ENCODE measurements at places on chromosomes 2 and 18.
A peak's percentile ranks its signal among the peaks of the same experiment; 100 is the strongest.

GRCh38 chr2:68244456-68244855 is 7.9 kb downstream of the PPP3R1 start:
- DNase-seq: no peak

GRCh38 chr2:99861376-99861760 is 281.0 kb downstream of the AFF3 start:
- no peak for DNase-seq

DNA sequence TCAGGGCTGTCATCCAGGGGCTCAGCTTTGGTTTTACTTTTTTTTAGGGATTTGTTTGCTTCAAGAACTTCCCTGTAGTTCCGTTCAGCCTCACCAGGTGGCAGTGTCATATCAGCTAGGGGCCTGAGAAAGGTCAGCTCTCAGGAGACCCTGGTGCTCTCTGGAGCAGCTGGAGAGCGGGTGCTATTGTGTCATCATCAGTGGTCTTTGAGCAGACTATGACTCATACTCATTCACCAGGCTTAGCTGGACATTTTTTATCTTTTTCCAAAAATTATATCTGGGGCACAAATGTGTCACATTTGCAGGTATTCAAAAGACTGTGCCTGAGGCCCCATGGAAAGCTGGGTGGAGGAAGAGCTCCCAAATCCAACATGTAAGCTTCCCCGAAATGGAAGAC is 24.4 kb downstream of the ZNF892 start:
- peak; percentile 65 for DNase-seq

DNA sequence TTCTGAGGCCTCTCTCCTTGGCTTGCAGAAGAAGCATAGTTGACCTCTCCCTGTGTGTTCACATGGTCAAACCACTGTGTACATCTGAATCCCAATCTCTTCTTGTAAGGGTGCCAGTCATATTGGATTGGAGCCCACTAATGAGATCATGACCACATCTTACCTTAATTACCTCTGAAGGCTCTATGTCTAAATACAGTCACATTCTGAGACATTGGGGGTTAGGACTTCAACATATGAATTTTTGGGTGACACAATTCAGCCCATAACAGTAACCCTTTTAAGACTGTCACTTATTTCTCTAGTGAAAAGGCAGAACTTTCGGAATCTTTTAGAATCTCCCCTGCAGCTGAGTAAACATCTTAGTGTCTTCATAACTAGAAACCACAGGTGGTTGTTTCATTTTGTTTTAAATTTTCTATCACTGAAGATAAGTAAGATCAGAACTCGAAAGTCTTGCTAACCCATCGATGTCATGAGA is 33.3 kb downstream of the BMP10 start:
- DNase-seq: no peak

- no peak for DNase-seq
Measured at GRCh38 chr2:42371611-42372473, 10.8 kb upstream of the COX7A2L start.

DNA sequence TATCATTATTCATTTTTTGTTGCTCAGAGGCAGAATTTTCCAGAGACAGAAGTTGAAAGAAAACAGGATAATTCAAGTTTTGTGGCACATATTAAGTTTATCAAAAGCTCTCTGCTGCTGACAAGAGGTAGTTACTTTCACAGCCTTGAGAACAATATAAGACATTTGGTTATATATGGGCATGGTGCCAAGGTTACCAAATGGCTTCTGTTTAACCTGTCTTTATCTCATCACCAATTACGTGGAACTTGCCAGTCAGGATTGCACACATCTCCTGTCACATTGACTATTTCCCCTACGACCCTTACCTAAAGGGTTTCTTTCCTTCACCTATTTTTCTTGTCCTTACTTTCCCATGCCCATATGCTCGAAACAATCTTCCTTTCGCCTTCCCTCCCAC is 35.9 kb downstream of the KLF7 start:
- no peak for DNase-seq

DNA sequence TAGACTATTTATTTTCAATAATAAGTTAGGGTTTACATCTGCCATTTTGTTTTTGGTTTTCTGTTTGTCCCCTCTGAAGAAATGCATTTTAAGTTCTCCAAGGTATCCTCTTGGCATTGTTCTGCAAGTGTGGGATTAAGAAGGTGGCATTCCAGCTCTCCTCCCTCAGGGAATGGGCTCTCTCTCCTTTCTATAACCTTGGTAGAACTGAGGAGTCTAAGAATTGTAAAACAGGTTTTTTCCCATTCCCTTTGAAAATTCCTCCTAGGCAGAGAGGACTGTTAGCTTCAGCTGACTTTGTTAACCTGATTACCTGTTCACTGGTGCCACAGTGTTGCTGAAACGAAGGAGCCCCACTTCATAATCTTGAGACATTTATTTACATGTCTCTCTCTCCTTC is 26.1 kb upstream of the RAB1A start:
- DNase-seq: no peak

- no peak for DNase-seq
Measured at GRCh38 chr2:112008910-112009485, 46.1 kb upstream of the TMEM87B start.

DNA sequence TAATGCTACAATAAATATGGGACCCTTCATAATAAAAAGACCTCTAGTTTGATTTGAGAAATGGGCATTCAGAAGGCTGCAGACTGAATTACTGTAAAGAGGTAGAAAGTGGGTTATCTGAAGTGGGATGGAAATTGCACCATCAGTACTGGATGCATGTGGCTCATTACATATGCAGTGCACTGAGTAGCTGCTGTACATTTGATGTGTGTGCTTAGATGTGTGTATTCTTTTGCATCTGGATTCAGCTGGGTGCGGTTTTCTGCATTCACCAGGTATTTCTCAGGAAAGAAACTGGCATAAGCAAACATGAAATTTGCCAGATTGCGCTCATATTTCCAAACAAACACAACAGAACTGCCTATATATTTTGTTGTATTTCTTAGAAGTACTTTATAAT is 38.2 kb downstream of the NDC80 start:
- no peak for DNase-seq

- DNase-seq: peak; percentile 51
Measured at GRCh38 chr2:46776687-46777327, 138.8 kb downstream of the MCFD2 start.

- no peak for DNase-seq
Measured at GRCh38 chr2:54655046-54655809, 68.2 kb upstream of the EML6 start.

- no peak for DNase-seq
Measured at GRCh38 chr2:20130821-20131645, 79.6 kb upstream of the LAPTM4A start.

- DNase-seq: no peak
Measured at GRCh38 chr2:109254174-109254904, 125.3 kb downstream of the SH3RF3 start.

DNA sequence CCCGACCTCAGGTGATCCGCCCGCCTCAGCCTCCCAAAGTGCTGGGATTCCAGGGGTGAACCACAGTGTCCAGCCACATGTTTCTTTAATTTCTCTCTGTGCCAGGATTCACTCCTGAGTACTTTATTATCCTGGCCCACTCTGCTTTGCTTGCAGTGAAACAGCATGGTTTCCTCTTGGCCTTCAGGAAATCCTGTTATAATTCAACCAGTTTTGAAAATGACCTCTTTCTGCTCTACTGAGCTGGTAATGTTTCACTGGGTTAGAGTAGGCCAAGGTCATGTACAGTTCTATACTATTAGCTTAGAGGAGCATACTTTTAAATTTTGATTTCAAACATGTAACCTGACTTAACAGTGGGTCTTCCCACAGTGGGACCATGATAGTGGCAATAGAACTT is 90.6 kb upstream of the PELI1 start:
- no peak for DNase-seq

DNA sequence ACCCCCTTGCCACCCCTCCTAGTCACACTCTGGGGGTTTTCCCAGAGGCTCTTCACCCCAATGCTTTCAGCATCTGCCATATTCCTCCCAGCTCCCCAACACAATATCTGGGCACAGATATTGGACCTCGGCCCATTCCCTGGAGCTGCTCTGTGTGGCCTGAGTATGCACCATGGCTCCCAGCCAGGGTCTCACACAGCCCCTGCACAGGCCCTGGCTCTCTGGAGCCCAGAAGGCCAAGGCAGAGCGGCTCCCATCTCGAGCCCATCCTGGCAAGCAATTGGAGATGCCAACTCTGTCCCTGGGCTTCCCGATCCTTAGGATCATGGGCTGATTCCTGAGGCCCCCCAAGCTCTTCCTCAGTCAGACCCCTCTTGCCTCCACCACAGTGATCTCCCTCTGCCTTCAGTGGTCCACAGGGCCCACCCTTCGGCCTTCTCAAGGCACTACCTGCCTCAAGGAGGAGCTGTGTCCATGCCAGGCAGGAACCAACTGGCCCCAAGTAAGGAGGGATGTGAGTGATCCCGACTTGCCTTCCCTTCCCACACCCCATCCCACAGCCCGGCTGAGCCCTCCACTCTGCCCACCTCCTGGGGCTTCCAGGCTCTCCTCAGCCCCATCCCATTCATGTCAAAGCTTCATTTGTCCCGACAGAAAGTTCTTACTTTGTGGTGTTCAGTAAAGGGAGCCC is 62.7 kb downstream of the ADD2 start:
- no peak for DNase-seq

GRCh38 chr2:154457286-154457685 is 241.2 kb upstream of the KCNJ3 start:
- no peak for DNase-seq

- DNase-seq: no peak
Measured at GRCh38 chr2:222295368-222296062, 3.3 kb downstream of the PAX3 start.

DNA sequence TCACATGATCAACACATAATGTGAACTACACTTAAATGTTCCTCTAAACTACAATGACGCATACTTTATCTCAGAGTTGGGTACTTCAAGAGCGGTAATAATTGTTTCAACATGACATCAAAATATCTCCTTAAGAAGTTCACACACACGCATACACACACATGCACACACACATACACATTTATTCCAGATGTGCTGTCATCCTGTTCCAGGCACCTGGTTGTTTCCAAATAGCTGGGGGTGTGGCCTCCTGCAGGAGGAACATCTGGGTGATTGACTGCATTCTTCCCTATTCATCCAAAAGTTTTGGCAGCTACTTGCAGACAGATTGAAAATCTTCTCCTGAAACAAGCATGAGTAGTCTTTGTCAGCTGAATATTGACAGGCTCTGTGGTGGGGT is 37.9 kb upstream of the PIK3C3 start:
- DNase-seq: no peak

DNA sequence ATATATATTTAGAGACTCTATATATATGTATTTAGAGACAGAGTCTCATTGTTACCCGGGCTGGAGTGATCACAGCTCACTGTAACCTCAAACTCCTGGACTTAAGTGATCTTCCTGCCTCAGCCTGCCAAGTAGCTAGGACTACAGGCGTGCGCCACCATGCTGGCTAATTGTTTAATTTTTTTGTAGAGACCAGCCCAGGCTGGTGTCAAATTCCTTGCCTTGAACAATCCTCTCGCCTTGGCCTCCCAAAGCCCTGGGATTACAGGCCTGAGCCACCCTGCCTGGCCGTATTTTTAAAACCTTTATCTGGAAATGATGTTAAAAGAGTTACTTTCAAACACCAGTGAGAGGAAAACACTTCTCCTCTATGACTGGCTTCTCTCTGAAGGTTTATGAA is 30.9 kb upstream of the PGAP1 start:
- no peak for DNase-seq
